ENCODE measurements at places on chromosomes 7 and 10.

DNA sequence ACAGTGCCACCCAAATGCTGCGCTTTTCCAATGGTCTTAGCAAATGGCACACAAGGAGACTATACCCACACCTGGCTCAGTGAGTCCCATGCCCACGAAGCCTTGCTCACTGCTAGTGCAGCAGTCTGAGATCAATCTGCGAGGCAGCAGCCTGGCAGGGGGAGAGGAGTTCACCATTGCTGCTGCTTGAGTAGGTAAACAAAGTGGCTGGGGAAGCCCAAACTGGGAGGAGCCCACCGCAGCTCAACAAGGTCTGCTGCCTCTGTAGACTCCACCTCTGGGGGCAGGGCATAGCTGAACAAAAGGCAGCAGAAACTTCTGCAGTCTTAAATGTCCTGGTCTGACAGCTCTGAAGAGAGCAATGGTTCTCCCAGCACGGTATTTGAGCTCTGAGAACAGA, 891.2 kb downstream of the PCDH15 start:
- DNase-seq: no peak

DNA sequence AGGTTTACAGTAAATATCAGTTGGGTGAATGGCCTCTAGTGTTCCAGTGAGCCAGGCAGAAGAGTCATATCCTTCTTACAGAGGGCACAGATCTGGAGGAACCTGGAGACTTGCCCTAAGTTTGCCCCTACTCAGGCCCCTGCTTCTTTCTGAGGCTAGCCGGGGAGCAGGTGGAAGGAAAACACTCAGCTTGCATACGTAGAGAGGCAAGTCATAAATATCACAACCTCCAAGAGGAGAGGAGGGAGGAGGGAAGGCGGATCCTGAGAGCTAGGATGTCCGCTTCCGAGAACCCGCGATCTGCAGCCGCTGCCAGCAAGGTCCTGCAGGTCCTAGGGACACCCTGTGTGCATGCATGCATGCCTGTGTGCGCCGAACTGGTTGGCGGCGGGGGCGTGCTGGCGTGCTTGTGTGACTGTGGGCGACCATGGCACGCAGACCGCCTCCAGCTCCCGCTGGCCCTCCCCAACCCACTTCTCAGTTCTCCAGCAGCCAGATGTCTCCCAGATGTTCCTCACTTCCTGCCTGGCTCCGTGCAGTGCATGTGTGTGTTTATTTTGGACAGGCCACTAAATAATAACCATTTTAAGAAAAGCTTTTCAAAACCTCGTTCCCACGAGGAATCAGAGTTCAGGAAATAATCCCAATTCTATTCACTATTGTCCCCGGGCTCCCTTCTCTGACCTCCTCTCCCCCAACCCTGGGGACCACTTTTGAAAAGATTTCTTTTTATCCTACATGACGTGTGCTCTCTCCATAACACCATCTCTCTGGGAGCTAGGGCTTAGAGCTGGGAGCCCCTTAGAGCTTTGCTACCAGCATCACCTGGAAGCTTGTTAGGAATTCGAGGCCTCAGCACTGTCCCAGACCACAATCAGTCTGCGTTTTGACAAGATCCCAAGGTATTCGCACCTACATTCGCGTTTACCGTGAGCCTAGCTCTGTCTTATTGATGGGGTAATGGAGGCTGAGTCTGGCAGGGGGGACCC, 32.4 kb downstream of the UNC5B start:
- no peak for DNase-seq

- no peak for DNase-seq
These were observed 1.2 kb downstream of the SORCS1 start for GRCh38 chr10:107163076-107163855.

DNA sequence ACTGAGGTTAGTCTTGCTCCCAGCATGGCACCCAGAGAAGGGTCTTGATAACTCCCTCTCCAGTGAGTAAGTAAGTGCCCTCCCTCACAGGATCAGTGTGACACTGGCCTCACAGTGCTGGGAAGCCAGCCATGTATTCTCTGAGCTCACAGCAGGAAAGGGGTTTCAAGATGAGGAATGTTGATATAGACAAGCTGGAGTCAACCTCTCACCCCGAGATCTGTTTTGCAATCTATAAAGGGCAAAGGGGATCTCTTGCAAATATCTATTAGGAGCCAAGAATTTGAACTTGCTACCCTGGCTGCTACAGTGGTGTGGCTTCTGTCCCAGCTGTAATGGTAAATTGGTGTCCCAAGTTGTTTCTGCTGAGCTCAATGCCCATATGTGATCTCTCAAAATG, 70.2 kb upstream of the ADAM12 start:
- DNase-seq: no peak

DNA sequence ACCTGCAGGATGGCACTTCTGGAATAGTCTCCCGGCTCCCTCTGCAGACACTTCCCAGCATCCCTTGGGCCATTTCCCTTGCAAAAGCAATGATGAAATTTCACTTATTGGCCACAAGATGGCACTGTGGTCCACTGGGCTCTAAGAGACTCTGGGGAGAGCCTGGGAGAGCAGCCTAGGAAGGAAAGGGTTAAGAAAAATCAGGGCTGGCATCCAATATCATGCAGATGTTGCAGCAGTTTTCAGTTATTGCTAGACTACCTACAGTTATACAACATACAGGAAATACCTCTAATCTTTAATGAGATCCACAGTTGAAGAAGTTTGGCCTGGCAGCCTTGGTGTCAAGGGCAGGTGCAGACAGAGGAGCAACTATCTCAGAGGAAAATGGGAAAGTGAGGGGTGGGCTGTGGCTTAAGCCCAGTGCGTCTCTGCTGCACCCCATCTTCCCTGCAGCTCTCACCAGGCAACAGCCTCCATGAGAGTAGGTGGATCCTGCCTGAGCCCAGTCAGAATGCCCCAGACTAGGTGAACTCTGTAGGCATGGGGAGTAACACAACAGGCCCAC, 100.2 kb upstream of the PRSS58 start:
- no peak for DNase-seq

- no peak for DNase-seq
These were observed 109.3 kb downstream of the NEURL1 start for GRCh38 chr10:103602852-103603155.

DNA sequence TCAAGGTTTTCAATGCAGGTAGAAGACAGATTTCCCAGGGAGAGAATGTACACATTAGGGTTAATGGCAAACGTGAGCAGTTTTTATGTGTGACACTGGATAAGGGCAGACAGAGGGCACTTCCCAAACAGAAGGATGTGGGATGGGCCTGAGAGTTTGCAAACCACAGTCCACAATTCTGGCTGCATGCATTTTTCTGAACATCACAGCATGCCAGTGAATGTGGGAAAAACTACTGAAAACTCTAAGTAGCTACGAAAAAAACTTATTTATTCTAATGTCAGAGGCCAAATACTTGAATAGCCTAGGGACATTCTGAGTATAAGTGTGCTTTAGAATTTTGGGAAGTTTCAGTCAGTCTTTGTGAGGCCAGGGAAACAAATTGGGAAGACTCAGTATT, 145.9 kb downstream of the NRCAM start:
- DNase-seq: no peak

GRCh38 chr10:61841338-61841875, 60.1 kb upstream of the ARID5B start:
- DNase-seq: no peak

GRCh38 chr10:110368002-110368401, 63.3 kb upstream of the SMNDC1 start:
- no peak for DNase-seq

- DNase-seq: peak; percentile 59
These were observed 99.5 kb downstream of the CAMK1D start for GRCh38 chr10:12448729-12449391.

DNA sequence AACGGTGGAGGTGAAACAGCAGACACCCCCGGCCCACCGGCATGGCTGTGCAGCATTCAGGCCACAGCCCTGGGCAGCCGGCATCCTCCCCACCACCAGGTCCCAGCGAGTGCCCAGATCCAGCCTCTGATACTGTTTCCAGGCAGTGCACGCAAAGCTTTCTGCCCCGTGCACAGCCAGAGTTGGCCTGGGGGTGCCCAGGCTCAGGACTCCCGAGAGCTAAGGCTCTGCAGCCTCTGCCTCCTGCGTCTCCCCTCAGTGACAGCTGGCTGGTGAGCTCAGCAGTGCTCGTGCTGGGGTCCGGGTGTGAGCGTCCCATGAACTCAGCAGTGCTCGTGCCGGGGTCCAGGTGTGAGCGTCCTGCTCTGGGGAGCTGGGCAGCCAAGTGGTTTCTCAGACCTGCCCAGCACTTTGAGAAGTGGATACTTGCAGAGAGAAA, 65.4 kb downstream of the CFAP46 start:
- peak; percentile 4 for DNase-seq

DNA sequence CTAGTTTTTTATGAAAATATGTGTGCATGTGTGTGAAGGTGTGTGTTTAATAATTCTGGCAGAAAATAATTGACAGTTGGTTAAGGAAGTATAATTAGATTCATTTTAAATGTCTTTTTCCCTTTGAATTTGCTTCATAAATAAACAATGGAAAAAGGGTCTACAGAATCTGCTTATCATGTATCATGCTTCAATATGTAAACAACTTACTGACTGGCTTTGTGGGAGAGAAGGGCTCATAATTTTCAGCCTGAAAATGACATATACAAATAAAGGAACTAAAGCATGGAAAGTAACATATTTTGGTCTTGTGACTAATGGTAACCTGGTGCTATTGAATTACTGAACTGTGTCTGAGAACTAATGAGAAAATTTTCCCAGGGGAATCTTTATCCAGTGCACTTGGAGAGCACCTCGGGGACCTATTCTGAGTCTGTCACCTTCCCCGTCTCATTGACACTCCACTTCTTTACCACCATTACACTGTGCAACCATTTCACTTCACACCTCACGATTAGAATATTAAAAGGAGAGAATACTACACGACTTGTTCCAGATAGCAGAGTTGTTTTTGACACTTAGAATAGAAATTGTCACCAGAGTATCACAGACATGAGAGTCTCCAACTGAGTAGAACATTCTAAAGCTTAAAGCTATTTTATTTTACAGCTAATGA, 298.6 kb downstream of the TFEC start:
- no peak for DNase-seq

GRCh38 chr10:102476466-102477141, 25.3 kb upstream of the C10orf95 start:
- DNase-seq: no peak

DNA sequence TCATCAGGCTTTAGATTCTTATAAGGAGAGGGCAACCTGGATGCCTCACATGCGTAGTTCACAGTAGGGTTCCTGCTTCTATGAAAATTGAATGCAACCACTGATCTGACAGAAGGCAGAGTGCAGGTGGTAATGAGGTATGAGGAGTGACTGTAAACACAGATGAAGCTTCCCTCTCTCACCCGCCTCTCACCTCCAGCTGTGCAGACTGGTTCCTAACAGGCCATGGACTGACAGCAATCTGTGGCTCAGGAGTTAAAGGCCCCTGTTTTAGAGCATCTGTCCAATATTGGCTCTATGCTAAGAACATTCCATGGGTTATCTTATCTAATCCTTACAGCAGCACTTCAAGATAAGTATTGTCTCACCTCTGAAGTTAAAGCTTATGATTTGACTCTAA, 213.5 kb upstream of the NRP1 start:
- no peak for DNase-seq

GRCh38 chr10:43885842-43886241, 237.2 kb upstream of the ZNF32 start:
- DNase-seq: no peak

DNA sequence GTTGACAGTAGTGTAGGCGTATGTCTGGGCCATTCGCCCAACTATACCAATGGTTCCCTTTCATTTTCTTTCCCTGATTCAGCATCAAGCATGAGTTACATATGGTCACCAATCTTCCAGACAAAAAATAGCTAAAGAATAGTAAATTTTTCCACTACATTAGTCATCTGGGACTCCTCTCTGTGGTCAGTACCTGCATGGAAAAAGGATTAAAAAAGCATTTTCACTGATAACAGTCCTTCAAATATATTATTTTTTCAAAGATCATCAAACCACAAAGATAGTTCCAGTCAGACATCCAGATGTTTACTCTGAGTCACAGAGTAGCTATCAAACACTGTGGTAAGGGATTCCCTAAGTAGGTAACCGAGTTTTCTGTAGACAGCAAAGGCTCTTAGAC, 302.6 kb upstream of the SEMA3D start:
- no peak for DNase-seq

GRCh38 chr10:85262992-85263391, 934.6 kb downstream of the CCSER2 start:
- DNase-seq: no peak

GRCh38 chr7:20787660-20788419, 1.2 kb upstream of the SP8 start:
- no peak for DNase-seq

DNA sequence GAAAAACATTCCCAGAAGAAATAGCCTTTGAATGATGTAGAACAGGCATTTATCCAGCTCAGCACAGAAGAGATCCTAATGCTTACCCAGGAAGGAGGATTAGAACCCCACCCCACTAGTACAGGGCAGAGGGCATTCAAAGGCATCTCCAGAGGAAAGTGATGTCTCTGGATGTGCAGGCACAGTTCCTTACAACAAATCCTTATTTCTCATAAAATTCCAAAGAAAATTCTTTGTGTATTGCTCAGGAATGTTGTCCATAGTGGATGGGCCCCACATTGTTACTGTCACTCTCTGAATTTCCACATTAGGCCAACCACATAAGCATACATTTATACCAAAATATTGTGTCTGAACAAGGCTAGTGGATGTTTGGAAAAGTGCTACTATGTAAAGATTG, 243.0 kb downstream of the ADRA2A start:
- DNase-seq: no peak

- peak; percentile 26 for DNase-seq
These were observed 20.1 kb downstream of the LDB3 start for GRCh38 chr10:86688398-86688921.

- no peak for DNase-seq
These were observed 21.4 kb downstream of the DPCD start for GRCh38 chr10:101609481-101609880.

DNA sequence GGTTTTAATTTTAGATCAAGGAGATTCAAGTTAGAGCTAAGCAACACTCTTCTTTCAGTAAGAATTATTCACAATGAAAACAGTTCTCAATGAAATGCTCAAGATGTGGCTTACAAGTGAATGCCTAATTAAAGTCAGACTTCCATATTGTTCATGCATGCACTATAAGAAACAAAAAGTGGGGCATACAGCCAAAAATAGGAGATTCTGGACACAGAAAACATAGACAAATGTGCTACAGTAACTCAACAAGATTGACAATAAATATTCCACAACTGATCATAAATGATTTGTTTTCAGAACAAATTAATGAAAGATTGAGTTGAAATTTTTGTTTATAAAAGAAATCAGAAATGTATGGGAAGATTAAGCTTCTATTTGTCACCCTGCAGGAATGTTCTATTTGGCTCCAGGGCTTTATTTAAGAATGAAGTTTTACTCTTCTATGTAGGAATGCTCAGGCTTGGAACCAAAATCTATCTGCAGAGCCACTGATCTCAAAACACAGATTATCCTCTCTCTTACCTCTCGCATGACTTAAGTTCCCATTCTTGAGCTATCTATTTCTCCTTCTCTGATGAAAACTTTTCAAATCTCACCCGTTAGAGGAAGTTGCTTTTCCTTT, 89.0 kb upstream of the PIP4K2A start:
- DNase-seq: no peak

All from activated CD4-positive, alpha-beta T cell treated with anti-CD3 and anti-CD28 coated beads for 1 hour (primary cell).